ENCODE measurements at places on chromosomes 2 and 18.

DNA sequence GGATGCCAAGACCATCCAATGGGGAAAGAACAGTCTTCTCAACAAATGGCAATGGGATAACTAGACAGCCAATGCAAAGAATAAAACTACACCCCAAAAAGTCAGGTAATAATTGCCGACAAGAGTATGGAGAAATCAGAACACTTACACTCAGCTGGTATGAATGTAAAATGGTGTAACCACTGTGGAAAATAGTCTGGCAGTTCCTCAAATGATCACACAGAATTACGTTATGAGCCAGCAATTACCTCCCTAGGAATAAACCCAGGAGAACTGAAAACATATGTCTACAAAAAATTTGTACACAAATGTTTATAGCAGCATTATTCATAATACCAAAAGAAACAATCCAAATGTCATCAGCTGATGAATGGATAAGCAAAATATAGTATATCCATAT lies 8.8 kb downstream of the IWS1 start:
- no peak for DNase-seq

- no peak for DNase-seq
Measured at GRCh38 chr2:241912021-241912555, 42.6 kb downstream of the RTP5 start.

GRCh38 chr18:58635891-58636290 lies 7.0 kb upstream of the ALPK2 start:
- no peak for DNase-seq

- DNase-seq: no peak
Measured at GRCh38 chr2:225889452-225889851, 489.9 kb downstream of the NYAP2 start.

DNA sequence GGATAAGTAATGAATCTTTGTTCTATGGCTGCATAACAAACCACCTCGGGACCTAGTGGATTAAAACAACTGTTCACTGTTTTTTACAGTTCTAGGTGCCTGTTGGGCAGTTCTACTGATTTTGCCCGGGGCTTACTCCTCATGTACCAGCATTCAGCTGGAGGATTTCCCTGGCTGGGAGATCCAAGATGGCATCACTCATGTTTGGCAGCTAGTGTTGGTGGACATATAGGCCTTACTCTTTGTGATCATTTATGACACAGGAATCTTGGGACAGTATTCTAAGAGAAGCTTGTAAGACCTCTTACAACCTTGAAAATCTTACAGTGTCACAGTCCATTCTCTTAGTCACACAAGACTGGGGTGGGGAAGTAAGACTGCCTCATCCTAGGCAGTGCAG lies 4.6 kb downstream of the MARCHF7 start:
- no peak for DNase-seq

GRCh38 chr2:59690849-59691248 lies 862.6 kb downstream of the BCL11A start:
- DNase-seq: no peak

GRCh38 chr2:184680825-184681224 lies 82.5 kb downstream of the ZNF804A start:
- no peak for DNase-seq

- no peak for DNase-seq
Measured at GRCh38 chr2:17835516-17835915, 19.3 kb downstream of the MSGN1 start.
